Neural crest cell (in vitro differentiated cells): ENCODE measurements at places on chromosomes 11 and 22.

- DNase-seq: no peak
Measured at GRCh38 chr11:8697054-8697453, 14.5 kb downstream of the RPL27A start.

DNA sequence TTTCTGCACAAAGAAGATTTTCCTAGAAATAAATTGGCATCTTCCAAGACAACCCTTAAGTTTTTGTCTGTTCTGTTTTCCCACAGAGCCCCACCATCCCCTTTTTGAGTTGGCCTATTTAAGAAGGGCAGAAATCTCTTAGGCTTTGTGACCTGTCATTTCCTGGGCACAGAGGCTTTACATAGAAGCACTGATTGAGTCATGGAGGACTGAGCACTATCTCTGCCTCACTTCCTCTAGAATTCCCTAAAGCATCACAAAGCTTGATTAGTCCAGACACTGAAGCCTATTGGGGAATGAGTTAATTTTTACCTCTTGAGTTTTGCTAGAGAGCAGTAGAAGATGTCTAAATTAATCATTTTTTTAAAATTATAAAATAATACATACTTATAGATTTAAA, 25.4 kb downstream of the TRIM44 start:
- no peak for DNase-seq

DNA sequence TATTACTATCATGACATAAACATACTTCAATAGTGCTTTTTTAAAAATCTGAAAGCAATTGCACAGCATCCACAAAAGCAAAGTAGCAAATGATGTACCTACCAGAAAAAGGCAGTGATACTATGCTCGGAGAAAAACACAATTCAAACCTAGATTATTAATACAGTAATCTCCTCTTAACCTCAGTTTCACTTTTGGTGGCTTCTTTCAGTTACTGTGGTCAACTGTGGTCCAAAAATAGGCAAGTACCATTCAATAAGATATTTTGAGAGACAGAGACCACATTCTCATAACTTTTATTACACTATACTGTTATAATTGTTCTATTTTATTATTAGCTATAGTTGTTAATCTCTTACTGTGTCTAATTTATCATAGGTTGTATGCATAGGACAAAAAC, 20.8 kb downstream of the KCNA4 start:
- no peak for DNase-seq

DNA sequence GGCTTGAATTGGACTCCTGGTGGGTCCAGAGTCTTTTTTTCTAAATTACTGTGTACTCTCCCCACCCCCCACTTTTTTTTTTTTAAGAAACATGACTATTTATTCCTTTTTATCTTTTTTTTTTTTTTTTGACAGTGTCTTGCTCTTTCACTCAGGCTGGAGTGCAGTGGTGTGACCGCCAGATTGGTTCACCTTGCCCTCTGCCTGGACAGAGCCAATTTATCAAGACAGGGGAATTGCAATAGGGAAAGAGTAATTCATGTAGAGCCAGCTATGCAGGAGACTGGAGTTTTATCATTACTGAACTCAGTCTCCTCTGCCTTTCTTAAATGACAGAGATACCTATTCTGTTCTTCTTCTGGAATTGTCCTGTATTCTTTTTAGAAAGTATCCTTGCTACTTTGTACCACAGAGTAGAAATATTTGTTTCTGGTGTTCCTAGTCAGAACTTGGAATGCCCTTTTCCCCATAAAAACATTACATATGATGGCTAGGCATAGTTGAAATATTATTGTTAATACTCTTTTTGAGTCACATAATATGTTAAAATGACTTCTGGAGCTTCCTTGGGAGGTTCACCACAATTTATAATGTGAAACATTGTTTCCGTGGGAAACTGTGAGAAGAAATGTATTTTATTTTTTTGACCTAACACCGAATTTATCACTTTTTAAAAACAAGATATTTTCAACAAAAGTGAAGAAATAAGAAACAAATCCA, 95.6 kb downstream of the UVRAG start:
- DNase-seq: no peak

- DNase-seq: no peak
Measured at GRCh38 chr11:70504246-70505020, 106.1 kb downstream of the CTTN start.

GRCh38 chr22:44042249-44043218, 18.4 kb downstream of the PARVB start:
- no peak for DNase-seq

DNA sequence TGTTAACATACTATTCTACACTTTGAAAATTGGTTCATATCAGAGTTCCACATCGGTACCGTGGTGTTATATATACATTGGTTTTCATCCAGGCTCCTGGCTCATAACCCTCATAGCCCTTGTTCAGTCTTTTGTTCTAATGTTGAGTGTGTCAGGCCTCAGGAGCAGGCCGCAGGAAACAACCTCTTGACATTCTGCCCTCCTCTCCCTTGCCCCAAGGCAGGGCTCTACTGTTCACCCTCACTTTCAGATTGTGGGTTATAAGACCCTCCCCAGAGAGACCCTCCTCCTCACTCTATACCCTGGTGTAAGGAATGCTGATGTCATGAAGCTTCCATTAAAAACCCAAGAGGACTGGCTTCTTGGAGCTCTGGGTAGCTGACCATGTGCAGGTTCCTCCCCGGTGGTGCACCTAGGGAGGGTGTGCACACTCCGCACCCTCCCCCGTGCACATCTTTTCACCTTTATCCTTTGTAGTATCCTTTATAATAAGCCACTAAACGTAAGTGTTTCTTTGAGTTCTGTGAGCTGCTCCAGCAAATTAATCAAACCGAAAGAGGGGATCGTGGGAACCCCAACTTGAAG, 12.1 kb downstream of the SSH3 start:
- DNase-seq: no peak

- no peak for DNase-seq
Measured at GRCh38 chr11:30454111-30454510, 131.2 kb downstream of the ARL14EP start.

DNA sequence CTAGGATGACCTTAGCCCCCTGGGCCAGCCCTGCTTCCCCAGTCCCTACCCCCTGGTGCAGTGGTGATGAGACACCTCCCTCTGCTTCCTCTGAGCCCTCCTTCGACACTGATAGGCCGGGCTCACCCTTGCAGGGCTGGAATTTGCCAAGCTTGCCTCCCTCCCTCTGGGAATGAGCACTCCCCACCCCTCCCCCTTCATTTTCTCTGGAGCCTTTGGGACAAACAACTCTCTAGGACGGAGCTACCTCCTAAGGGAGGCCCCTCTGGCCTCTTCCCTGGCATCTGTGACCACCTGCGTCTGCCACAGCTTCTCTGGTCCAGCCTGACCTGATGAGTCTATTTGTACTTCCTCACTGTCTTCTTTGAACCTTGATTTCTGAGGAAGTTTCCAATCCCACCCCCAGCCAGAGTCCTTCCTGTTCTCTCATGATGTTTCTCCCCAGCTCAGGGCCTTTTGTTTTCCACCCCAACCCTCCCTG, 53.3 kb upstream of the ADA2 start:
- DNase-seq: no peak

DNA sequence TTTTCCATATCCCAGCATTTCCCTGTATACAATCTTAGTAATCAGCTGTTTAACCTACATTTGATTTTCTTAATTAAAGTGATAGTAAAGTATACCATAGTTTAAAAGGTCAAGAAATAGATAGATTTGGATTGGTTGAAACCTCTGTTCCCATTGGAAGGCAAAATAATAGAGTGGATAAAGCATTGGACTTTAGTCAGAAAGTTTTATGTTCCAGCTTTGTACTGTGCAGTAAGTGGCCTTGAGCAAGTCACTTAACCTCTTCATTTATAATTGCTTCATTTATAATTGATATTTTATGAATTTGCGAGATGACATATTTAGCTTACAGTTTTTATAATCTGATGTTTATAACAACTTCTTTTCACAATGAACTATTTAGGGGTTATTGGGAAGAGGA, 3.6 kb downstream of the ZFP91 start:
- no peak for DNase-seq

- no peak for DNase-seq
Measured at GRCh38 chr11:2804701-2805387, 80.7 kb downstream of the CDKN1C start.

DNA sequence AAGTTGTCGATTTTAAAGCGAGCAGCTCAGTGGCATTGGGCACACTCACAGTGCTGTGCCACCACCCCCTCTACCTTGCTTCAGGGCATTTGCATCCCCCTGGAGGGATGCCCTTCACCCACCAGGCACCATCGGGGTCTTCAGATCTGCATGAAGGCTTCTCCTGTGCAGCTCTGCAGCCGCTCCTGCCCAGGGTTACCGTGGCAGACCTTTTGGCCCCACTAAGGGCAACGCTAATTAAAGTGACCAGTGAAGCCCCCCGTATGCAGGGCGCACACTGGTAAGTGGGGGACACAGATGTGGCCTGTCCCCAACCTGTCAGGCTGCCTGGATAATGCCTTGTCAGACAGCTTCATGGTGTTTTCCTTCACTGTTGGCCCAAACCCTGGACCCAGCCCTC, 1117.7 kb downstream of the BRD1 start:
- no peak for DNase-seq

DNA sequence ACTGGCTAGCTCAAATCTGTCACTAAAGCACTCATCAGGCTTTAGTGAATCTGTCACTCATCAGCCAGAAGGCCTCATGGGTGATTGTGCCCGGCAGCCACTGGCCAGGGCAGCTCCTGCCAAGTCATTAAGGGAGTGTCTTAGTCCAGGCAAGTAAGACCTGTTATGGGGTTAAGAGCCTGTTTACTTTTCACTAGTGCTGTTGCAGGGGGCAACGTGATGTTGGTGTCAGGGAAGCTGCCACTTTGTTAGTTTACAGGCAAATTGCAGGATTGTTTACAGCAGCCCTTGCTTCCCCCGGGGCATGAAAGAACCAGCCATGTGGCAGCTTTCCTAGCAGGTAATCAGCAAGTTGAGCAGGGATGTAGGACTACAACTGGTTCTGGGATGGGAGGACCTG, 155.6 kb upstream of the NCAM1 start:
- DNase-seq: no peak

GRCh38 chr22:18078329-18079041, 695 bp downstream of the PEX26 start:
- no peak for DNase-seq

GRCh38 chr11:120208777-120209176, 2.1 kb upstream of the OAF start:
- DNase-seq: no peak

- DNase-seq: no peak
Measured at GRCh38 chr11:110761991-110762390, 49.8 kb upstream of the ARHGAP20 start.

DNA sequence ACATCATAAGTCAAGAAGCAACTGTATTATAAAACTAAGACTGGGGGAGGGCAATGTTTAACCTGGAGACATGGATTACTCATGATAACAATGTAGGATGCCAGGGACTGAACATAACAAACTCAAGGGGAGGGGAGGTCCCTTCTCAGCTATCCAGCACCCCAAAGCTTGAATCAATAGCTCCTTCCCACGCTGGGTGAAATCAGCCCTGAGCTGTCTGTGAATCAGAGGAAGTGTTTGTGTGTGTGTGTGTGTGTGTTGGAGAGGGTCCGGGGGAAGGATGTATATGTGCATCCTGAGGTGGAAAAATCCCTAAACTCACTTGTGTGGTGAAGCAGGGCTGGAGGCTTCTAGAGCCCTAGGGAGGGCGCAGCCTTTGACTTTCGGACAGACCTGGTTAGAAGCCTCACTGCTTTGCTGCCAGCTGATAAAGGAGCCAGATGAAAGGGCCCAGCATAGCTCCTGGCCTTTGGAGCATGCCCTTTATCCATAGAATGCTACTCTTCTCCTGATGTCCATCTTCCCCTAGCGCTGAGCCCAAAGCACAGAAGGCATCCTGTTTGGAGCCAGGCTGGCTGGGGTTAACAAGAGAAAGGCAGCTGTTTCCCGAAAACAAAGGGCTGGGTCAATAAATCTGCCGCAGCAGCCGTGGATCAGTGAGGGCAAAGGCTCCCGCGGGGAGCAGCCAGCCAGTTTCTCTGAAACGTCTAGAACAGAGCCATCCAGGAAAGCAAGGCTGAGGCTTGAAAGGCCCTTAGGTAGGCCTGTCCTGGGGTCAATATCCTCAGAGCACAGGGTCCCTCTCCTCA, 35.8 kb downstream of the TNKS1BP1 start:
- peak; percentile 38 for DNase-seq

GRCh38 chr22:38203090-38203810, 1.5 kb downstream of the MAFF start:
- no peak for DNase-seq

GRCh38 chr11:67469508-67469811, 409 bp upstream of the TMEM134 start:
- DNase-seq: no peak
